Neural progenitor cell (in vitro differentiated cells): ENCODE measurements at places on chromosomes 7 and 10. TPM values are rescaled to one million over a fixed set of nuclear protein-coding genes. Genes with fewer than 3 reads are reported as not detected.
A peak's percentile ranks its signal among the peaks of the same experiment; 100 is the strongest.

The RAPGEF5 gene
- 4.6 and 5.7 TPM in 2 replicates for total RNA-seq

DNA sequence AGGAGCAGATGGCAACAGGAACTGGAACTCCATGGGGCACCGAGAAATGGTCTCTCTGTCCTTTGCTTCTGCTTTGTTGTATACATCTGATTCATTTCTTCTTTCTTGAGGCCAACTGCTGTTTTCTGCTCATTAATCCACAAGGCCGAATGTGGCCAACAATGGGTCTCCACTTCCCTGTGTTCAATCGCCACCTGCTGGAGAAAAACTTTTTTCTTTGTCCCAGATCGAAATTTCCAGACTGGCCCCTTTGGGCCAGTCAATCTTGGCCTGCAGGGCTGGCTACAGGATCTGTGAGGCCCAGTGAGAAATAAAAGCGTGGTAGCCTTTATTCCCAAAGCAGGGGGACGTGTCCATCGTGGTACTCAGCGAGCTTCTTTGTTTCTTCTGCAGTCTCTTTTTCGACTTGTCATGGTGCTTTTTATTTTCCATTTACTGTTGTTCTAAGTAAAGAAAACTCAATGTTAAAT is 58.8 kb downstream of the PARP12 start:
- H3K27me3 ChIP-seq = peaks cover 2% of the 10 kb centered on the region
- no peaks in the 10 kb centered on the region for H3K4me1 ChIP-seq
- no peak overlapping the region for H3K27ac ChIP-seq
- DNase-seq = peak; percentile 81

DNA sequence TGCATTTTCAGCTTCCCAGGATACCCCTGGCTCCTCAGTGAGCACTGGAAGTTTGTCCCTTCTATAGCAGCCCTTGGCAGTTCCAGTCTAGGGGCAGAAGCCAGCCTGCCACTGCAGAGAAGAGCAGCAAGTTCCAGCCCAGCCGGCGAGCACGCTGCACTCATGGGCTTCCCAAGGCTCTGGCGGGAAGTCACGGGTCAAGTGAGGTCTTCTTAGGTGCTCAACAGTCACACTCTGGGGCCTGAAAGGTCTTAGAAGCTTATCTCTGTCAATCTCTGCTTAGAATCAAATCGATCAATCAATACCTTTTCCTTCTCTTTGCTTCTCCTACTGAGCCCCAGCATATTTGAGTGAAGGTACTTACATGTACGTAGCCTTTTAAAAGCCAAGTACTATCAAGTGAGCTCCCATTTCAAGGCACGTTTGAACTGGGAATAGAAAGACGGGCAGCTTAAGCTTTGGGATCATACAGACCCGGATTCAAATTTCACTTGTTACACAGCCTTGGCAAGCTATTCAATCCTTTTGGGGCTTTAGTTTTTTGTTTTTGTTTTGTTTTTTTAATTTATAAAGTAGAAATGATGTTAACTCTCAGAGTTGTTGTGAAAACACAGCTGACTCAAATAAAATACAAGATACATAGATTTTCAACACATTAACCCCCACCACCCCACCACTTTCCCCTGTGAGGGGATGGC is 152.6 kb upstream of the KLF14 start:
- DNase-seq = no peak
- no peak overlapping the region for H3K27ac ChIP-seq
- H3K4me3 ChIP-seq = no peak overlapping the region
- no peaks in the 10 kb centered on the region for H3K36me3 ChIP-seq
- no peaks in the 10 kb centered on the region for H3K27me3 ChIP-seq

The GPR15LG gene
- total RNA-seq = not detected in 2 replicates

The CAMK2B gene
- total RNA-seq = 0.09 and 0.31 TPM in 2 replicates

The THNSL1 gene
- total RNA-seq = 11.0 and 19.4 TPM in 2 replicates

GRCh38 chr7:28032738-28033380 is 147.7 kb downstream of the JAZF1 start:
- H3K27me3 ChIP-seq = no peaks in the 10 kb centered on the region
- H3K4me3 ChIP-seq = no peak overlapping the region
- DNase-seq = no peak
- no peak overlapping the region for H3K27ac ChIP-seq
- peaks cover 14% of the 10 kb centered on the region for H3K4me1 ChIP-seq
- no peaks in the 10 kb centered on the region for H3K36me3 ChIP-seq

The ECHS1 gene
- total RNA-seq = 77.4 and 91.9 TPM in 2 replicates

GRCh38 chr7:126211875-126212274 is 1040.9 kb downstream of the GRM8 start:
- no peaks in the 10 kb centered on the region for H3K27me3 ChIP-seq
- H3K27ac ChIP-seq = no peak overlapping the region
- no peak for DNase-seq
- H3K4me1 ChIP-seq = no peaks in the 10 kb centered on the region

- peak; percentile 77 for DNase-seq
- peak overlapping the region; percentile 21 for H3K4me3 ChIP-seq
- H3K27me3 ChIP-seq = no peaks in the 10 kb centered on the region
- H3K4me1 ChIP-seq = peaks cover 45% of the 10 kb centered on the region
- peak overlapping the region; percentile 86 for H3K27ac ChIP-seq
Measured at GRCh38 chr7:93044147-93044810, 73.5 kb downstream of the SAMD9 start.

DNA sequence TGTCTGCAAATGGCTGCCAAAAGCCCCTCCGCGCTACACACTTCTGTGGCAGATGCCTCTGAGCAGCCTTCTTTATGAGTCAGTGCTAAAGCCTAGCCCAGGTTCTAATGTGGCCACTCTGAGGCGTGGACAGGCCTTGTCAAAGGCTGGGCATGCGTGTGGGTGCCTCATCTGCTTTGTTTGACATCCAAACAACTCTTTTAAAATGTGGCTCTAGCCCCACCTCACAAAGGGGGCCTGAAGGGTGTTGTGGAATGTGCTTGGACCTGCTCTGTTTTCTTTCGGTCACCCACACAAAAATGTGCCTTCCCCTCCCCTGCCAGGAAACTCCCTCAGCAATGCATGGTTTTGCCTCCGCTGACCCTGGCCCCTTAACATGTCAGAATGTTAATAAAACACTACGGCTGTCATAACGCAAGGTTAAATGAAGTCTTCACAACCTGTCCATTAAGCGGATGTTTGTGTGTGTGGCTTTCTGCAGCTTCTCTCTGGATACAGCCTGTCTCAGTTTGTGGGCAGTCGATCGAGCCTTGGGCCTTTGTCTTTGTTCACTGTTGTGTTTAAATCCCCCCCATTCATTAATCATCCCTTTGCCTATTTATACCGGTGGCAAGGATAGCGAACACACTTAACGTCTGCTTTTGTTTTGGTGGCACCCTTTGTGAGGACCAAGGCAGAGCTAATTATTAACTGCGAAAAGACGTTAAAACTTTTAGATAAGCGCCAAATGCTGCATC is 718.9 kb downstream of the LRMDA start:
- H3K4me3 ChIP-seq = peak overlapping the region; percentile 23
- DNase-seq = peak; percentile 89
- no peaks in the 10 kb centered on the region for H3K27me3 ChIP-seq
- peaks cover 21% of the 10 kb centered on the region for H3K4me1 ChIP-seq

DNA sequence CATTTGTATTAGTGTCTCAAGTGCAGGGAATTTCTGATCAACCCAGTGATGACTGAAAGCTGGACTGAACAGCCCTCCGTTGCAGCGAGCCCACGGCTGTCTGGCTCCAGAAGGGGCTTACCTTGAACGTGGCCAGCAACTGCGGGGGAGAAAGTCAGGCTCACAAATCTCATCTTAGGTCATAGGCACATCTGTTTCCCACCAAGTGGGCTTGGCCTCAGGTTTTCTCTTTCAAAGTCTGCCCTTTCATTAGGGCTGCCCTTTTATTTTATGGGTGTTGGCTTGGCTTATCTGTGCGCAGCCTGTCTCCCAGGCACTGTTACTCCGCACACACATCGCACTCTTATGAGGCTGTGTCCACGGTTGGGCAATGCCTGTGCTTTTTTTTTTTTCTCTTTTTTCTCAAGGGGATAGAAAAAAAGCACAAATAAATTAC is 178.0 kb downstream of the JCAD start:
- no peak overlapping the region for H3K27ac ChIP-seq
- H3K4me1 ChIP-seq = no peaks in the 10 kb centered on the region
- H3K36me3 ChIP-seq = no peaks in the 10 kb centered on the region
- no peak overlapping the region for H3K4me3 ChIP-seq
- no peak for DNase-seq

- H3K4me1 ChIP-seq = no peaks in the 10 kb centered on the region
- H3K27ac ChIP-seq = no peak overlapping the region
- H3K4me3 ChIP-seq = no peak overlapping the region
- no peak for DNase-seq
- H3K27me3 ChIP-seq = no peaks in the 10 kb centered on the region
- no peaks in the 10 kb centered on the region for H3K36me3 ChIP-seq
Measured at GRCh38 chr10:43209074-43209455, 57.8 kb downstream of the RASGEF1A start.

DNA sequence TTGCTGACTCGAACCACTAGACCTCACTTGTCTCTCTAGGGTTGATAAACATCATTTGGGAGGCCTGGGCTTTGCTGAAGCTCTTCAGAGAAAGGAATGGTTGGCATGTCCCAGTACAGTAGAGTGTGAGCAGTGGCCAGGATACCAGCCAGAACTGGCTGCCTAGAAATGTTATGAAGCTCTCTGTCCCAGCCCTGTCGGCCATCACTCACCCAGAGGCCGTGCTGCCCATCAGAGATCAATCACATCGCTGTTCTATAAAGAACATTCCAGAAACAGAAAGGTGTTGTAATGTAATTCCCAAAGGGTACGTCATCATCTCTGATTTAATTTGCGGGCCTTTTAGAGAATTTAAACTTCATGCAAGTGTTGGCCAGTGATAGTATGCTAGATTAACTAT is 111.5 kb downstream of the PRPF18 start:
- H3K27me3 ChIP-seq = no peaks in the 10 kb centered on the region
- H3K4me3 ChIP-seq = no peak overlapping the region
- peaks cover 20% of the 10 kb centered on the region for H3K4me1 ChIP-seq
- no peaks in the 10 kb centered on the region for H3K36me3 ChIP-seq
- DNase-seq = no peak

The ZNF212 gene
- total RNA-seq = 11.2 and 15.7 TPM in 2 replicates

The ASIC3 gene
- total RNA-seq = 1.6 TPM in 1 of 2 replicates, not detected in the other

DNA sequence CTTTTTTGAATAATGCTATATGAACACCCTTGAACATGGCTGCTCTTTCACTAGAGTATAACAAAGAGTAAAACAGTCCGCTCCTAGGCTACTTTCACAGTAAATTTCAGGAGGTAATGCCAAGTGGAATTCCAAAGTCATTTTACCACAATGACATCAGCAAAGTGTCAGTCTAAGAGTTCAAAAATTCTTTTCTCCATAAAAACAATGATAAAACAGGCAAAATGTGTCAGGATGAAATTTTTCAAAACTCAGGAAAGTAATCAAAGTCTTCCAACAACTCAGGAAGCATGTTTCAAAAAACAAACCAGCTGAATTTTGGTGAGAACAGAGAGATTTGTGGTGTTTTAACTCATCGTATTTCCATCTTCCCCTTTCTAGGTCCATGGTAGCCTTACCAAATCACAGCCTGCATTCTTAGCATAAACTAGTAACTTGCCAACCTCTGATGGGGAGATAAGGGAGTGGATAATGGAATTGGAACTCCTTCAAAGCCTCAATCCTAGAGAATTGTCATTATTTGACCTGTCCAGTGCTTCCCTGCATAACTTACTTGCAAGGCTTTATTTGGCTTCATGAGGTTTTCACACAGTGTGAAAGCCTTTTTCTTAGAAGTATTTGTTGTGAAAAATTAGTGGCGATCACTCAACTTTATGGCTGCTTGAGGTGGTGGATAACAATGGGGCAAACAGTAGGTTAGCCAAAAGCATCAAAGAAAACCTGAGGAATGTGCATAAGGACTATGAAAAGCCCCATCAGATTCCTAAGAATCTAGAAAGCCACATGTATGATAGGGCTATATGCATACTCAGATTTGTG is 302.7 kb downstream of the HDAC9 start:
- H3K36me3 ChIP-seq = no peaks in the 10 kb centered on the region
- H3K4me1 ChIP-seq = no peaks in the 10 kb centered on the region
- no peak for DNase-seq
- no peak overlapping the region for H3K27ac ChIP-seq

GRCh38 chr10:33248638-33249037 is 85.8 kb downstream of the NRP1 start:
- H3K27ac ChIP-seq = no peak overlapping the region
- H3K4me1 ChIP-seq = no peaks in the 10 kb centered on the region
- no peak for DNase-seq
- H3K27me3 ChIP-seq = no peaks in the 10 kb centered on the region
- no peaks in the 10 kb centered on the region for H3K36me3 ChIP-seq

- no peak overlapping the region for H3K4me3 ChIP-seq
- peaks cover 2% of the 10 kb centered on the region for H3K4me1 ChIP-seq
- H3K36me3 ChIP-seq = no peaks in the 10 kb centered on the region
Measured at GRCh38 chr10:63498665-63499064, 22.5 kb upstream of the REEP3 start.

The NXPH1 gene
- total RNA-seq = 0.71 TPM in 1 of 2 replicates, not detected in the other

DNA sequence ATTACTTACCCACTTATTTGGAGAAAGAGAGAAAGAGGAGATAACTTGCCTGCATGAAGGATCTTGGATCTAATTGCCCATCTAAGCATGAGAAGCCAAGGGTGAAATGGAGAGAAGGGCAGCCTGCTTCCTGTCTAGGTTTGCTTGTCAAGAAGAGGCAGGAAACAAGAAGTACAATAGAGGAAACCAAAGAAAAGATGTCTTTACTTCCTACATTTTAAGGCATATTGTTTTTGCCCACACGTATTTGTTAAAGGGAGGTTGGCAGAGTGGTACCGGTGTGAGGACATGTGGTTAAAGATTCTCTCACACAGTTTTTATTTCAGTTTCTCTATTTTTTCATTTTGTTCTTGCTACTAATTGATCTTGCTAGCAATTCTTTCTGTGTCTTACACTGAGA is 6.0 kb upstream of the TAS2R38 start:
- no peak overlapping the region for H3K27ac ChIP-seq
- no peak overlapping the region for H3K4me3 ChIP-seq
- DNase-seq = no peak
- H3K36me3 ChIP-seq = no peaks in the 10 kb centered on the region

The KDM7A gene
- 10.5 and 13.6 TPM in 2 replicates for total RNA-seq

The GIMAP7 gene
- not detected in 2 replicates for total RNA-seq

The SPDYE9 gene
- total RNA-seq = not detected in 2 replicates

DNA sequence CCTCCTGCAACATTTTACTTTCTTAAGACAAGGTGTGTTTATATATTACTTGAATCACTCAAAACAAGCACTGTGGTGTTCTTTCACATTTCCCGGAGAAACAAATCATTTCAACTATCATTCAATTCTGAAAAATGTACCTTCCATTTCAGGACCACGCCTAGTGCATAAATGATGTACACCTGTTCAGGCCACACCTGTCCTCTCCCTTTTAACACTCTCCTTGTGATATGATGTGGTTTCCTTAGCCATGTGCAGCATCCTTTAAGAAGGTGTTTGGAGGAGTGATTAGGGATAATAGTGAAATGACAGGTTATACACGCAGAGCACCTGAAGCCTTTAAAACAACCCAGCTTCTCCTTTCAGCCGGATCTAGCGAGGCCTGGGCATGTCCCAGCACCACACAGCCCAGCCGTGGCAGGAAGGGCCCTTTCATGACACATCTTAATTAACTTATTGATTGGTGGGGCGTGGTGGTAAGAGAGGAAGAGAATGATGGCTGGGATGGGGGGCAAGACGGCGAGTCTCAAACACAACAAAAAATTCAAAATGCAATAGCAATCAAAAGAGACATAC is 26.9 kb downstream of the ABLIM1 start:
- no peaks in the 10 kb centered on the region for H3K36me3 ChIP-seq
- DNase-seq = no peak
- peaks cover 42% of the 10 kb centered on the region for H3K27me3 ChIP-seq
- peak overlapping the region; percentile 81 for H3K4me3 ChIP-seq
- no peak overlapping the region for H3K27ac ChIP-seq
